Stimulated activated CD8-positive, alpha-beta memory T cell treated with anti-CD3 and anti-CD28 coated beads, Interleukin-7, amount 100 ng/mL, for 48 hours (primary cell): ENCODE measurements at places on chromosomes 16 and 17.

- no peak for DNase-seq
Observed at GRCh38 chr17:81944858-81945257, 2.2 kb downstream of the MYADML2 start.

DNA sequence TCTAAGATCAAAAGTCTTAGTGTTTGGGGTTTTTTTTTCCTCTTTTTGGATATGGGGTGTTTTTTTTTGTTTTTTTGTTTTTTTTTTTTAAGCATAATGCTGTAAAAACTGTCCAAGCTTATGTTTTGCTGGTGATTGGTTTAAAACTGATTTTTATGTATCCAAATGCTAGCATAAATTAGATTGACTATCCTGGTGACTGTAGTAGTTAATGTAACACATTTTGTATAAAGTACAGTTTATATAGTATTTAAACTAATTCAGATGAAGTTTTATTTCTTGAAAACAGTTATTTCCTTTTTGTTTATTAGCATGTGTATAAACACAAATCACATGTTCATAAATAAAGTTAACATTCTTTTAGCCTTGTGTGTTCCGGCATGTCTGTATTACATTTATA, 10.9 kb downstream of the RBBP6 start:
- no peak for DNase-seq

- DNase-seq = no peak
Observed at GRCh38 chr16:87368029-87368770, 15.4 kb downstream of the FBXO31 start.

DNA sequence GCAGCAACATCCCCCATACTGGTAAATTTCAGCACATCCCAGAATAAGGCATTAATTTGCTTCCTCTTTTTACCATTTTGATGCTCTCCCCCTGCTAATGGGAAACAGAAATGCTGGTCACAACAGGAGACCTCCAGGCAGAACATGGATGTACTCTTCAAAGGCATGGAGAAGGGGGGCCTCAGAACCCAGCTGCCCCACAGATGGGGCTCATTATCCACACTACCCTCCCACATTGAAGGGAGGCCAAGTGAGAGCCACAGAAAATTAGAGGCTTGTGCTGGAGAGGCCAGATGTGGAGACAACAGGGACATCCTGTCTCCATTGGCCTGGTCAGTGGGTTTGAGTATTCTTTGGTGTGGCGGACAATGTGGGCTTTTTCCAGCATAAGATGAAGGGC, 150.1 kb upstream of the CDH11 start:
- no peak for DNase-seq

- DNase-seq = no peak
Observed at GRCh38 chr17:51029142-51029541, 91.5 kb downstream of the SPAG9 start.

DNA sequence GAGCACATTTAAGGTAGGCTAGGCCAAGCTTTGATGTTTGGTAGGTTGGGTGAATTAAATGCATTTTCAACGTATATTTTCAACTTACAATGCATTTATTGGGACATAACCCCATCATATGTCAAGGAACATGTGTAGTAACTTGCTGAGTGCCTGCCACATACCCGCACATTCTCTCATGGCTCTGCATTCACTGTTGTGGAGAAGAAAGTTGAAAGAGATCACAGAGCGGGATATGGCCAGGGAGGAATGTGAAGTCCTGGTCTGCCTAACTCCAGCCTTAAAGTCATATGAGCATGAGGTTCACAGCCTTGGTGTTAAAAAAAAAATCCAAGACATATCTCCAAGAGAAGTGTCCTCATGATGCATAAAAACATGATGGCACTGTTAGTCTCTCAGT, 79.1 kb downstream of the CFDP1 start:
- DNase-seq = no peak

- DNase-seq = peak; percentile 47
Observed at GRCh38 chr17:62109378-62109902, 44.4 kb upstream of the MED13 start.

GRCh38 chr16:85716680-85717038, 27.9 kb upstream of the GINS2 start:
- no peak for DNase-seq

GRCh38 chr17:45660474-45660873, 123.6 kb upstream of the CRHR1 start:
- DNase-seq = no peak

GRCh38 chr17:60671482-60671881, 6.2 kb upstream of the BCAS3 start:
- no peak for DNase-seq

- DNase-seq = no peak
Observed at GRCh38 chr17:79925242-79925957, 86.2 kb upstream of the CBX4 start.

DNA sequence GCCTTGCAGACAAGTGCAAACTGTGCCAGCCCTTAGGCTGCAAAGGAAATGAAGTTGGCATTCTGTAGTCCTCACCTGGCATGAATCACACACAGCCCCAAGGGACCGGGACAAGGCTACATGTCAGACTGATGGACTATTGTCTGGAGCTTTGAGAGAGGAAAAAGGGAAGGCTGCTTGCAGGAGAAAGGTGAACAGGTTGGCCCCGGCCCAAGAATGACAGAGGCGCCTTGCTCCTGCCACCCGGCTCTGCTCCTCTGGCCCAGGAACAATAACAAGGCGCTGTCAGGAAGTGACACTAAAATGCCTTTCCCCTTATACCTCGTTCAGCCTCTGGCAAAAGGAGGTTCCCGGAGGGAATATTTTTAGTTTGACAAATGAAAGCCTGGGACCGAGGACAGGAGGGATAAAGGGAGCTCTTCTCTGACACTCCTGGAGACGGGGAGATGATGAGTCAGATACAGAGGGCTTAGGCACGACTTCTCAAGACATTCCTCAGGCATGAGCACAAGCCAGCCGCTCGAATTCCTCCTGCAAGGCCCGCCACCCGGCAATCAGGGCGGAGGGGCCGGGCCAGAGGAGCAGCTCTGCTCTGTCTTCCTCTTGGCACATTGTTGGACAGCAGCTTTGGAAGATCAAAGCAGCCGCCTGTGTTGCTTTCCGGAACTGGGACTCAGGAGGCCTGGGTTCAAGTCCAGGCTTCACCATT, 105.8 kb downstream of the NOG start:
- no peak for DNase-seq

- peak; percentile 95 for DNase-seq
Observed at GRCh38 chr17:15999141-15999973, at the start of the genes TTC19 and ZSWIM7. Gene TTC19 (plus strand): TSS chr17:15999824. CDS start chr17:15999849, 25 bp downstream. Gene ZSWIM7 (minus strand): TSS chr17:15999704. CDS start chr17:15999594, 110 bp downstream.

GRCh38 chr17:41734139-41734948, at the start of gene HAP1:
Gene HAP1 (minus strand): TSS chr17:41734643. CDS start chr17:41734634, 9 bp downstream.
- no peak for DNase-seq

- no peak for DNase-seq
Observed at GRCh38 chr17:27970587-27970986, 71.9 kb upstream of the NLK start.

- peak; percentile 38 for DNase-seq
Observed at GRCh38 chr16:22077700-22078313, 14.5 kb upstream of the VWA3A start.

DNA sequence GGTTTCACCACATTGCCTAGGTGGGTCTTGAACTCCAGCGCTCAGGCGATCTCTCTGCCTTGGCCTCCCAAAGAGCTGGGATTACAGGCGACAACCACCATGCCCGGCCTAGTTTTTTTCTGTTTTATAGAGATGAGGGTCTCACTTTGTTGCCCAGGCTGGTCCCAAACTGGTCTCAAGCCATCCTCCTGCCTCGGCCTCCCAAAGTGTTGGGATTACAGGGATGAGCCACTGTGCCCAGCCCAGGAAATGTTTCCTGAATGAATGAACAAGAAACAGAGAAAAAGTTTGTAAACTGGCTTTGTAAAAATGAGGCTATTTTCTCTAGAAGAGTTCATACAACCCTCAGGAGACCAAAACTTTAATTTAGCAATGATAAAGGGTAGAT, 68.0 kb downstream of the WWP2 start:
- no peak for DNase-seq

DNA sequence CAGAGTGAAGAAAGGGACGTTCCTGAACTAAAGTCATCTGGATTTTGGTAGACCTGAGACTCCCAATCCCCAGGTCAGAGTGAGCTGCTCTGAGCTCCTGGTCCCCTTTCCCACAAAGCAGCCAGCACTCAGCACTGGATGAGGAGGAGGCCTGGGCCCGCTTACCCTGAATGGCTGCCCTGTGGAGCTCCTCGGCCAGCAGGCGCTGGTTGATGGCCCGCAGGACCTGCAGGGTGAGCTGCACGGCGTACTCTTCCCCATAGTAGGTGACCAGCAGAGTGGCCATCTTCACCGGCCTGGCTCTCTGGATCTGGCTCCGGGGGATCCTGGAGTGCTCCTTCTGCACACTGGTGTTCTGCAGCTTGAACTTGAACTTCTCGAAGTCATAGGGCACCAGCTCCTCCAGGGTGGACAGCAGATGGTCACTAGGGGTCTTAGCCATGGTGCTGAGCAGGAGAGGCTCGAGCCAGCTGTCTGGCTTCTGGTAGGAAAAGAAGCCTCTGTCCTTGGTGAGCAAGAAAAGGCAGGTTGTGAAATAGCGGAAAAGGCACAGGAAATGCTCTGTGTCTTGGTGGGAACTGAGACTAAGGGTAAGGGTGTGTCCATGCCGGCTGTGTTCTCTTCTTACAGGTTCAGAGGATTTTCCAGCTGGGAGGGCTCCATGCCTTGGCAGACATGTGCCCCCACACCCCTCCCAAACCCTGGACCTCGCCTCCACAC, at the start of gene MEFV:
Gene MEFV, minus strand, starts transcription at position 488 of the 720 bp plus-strand sequence. Its CDS starts 46 bp downstream, at position 442.
- DNase-seq = no peak

DNA sequence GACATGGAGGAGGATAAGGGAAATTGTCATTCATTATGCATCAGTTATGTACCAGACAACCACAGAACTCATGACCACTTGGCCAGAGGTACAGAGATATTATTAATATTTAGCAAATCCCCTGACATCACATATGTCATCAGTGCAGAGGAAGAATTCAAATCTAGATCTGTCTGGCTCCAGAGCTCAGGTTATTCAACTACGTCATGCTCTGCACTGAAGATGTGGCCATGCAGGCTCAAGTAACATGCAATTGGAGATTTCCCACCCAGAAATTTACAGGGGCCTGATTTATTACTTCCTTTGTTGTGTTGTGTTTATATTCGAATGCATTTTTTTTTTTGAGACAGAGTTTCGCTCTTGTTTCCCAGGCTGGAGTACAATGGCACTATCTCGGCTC, 224.3 kb downstream of the HS3ST4 start:
- no peak for DNase-seq

GRCh38 chr17:57603546-57603945, 141.6 kb downstream of the CCDC182 start:
- no peak for DNase-seq

DNA sequence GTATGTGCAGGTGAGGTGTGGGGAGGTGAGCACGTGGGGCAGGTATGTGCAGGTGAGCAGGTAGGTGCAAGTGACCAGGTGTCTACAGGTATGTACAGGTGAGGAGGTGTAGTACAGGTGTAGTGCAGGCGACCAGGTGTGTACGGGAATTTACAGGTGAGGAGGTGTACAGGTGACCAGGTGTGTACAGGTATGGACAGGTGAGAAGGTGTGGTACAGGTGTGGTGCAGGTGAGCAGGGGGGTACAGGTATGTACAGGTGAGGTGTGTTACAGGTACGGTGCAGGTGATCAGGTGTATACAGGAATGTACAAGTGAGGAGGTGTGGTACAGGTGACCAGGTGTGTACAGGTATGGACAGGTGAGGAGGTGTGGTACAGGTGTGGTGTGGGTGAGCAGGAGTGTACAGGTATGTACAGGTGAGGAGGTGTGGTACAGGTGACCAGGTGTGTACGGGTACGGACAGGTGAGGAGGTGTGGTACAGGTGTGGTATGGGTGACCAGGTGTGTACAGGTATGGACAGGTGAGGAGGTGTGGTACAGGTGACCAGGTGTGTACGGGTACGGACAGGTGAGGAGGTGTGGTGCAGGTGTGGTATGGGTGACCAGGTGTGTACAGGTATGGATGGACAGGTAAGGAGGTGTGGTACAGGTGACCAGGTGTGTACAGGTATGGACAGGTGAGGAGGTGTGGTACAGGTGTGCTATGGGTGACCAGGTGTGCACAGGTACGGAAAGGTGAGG, 12.8 kb upstream of the DBNDD1 start:
- DNase-seq = no peak

DNA sequence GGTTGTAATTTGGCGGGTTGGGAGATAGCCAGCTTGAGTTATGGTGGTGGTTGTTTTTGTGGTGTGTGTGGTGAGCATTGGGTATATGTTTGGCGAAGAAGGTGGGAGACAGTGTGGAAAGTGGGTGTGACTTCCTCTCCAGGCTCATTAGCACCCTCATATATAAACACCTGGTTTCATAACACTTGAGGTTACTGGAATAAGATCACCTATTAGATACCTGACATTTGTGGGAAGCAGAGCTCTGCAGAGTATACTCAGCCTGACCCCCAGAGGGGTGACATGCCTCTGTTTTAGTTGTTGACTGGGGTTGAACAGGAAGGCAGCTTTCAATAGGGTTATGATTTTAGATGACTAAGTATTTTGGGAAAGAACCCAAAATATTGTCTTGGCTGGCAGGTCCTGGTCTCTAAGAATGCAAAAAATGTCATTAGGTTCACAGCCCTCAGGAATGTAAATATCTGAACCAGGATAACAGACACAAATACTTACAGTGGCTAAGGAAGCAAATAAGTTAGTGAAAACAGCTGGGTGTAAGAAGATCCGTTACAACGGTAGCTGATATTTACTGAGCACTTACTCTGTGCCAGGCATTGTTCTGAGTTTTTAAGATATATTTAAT, 18.3 kb upstream of the EFCAB13 start:
- DNase-seq = no peak

GRCh38 chr17:43570518-43570928, 24.4 kb upstream of the ETV4 start:
- no peak for DNase-seq

GRCh38 chr16:65845466-65846209, 520.9 kb upstream of the CDH5 start:
- DNase-seq = no peak

- DNase-seq = no peak
Observed at GRCh38 chr16:49720225-49720624, 135.7 kb downstream of the ZNF423 start.

GRCh38 chr16:25625620-25626019, 66.1 kb upstream of the HS3ST4 start:
- no peak for DNase-seq

GRCh38 chr16:89905511-89906139, 13.0 kb upstream of the MC1R start:
- DNase-seq = no peak

GRCh38 chr17:33071656-33072055, 80.0 kb downstream of the SPACA3 start:
- DNase-seq = no peak

- no peak for DNase-seq
Observed at GRCh38 chr16:20673071-20673806, 24.2 kb downstream of the ACSM1 start.

GRCh38 chr17:80946449-80946848, 45.2 kb upstream of the CHMP6 start:
- no peak for DNase-seq

DNA sequence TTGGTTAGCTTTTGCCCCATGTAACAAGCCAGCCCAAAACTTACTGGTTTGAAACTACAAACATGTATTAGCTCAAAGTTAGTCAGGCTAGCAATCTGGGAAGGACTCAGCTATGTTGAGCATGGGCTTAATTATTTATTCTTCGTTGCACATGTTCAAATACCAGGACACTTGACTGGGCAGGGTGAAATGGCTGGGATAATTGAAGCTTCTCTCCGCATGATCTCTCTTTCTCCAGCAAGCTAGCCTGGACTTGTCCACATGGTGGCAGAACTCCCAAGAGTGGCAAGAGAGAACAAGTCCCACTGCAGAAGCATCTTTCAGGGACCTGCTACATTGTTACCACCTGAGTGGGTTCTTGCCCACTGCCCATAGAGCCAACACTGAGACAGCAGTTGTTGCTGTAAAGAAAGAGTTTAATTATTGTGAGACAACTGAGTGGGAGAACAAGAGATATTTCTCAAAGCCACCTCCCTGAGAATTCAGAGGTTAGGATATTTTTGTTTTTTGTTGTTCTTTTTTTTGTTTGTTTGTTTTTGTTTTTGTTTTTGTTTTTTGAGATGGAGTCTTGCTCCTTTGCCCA, 16.8 kb upstream of the ATF7IP2 start:
- DNase-seq = no peak
